ENCODE measurements at places on chromosomes 13 and 19.

DNA sequence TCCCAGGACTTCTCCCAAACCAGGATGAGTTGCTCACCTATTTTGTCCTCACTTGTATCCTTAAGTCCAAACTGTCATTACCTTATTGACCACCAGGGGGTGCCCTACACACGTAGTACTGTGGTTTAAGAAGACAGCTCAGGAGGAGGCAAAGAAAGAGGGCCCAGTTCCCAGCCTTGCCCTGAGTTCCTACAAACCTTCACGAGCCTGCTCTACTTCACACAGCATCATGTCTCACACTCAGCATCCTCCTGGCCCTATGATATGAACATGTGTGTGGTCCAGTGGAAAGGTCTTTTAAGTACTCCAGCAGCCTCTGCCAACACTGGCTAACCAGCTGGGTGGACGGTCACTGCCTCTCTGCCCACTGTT, 8.1 kb upstream of the ZNF784 start:
- DNase-seq, result peak; percentile 66

GRCh38 chr19:58554494-58555368, at the start of gene CHMP2A:
Gene CHMP2A (minus strand): TSS chr19:58555105. CDS start chr19:58554212, 893 bp downstream.
- peak; percentile 94 for DNase-seq

DNA sequence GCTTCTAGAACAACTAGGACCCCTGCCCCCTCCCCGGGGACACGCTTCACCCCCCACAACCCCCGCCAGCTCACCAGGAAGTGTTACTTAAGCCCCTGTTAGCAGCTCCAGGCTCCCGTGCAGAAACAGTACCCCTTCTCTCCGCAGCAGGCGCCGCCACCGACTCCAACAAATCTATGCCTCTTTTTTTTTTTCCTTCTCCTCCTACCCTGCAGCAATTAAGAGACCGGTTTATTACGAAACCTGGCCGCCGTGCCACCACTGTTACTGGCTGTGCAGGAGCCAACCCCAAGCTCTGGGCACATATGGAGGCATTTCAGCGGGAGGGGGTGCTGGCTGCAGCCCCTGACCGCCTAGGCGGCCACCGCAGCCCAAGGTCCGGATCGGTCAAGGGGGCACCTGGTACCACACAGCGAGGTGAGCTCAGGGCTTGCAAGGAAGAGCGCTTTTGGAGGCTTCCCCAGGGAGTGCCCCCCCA, 2.4 kb downstream of the GADD45B start:
- no peak for DNase-seq

- DNase-seq, result peak; percentile 88
These were observed 62.2 kb upstream of the GTF3A start for GRCh38 chr13:27362064-27362751.

DNA sequence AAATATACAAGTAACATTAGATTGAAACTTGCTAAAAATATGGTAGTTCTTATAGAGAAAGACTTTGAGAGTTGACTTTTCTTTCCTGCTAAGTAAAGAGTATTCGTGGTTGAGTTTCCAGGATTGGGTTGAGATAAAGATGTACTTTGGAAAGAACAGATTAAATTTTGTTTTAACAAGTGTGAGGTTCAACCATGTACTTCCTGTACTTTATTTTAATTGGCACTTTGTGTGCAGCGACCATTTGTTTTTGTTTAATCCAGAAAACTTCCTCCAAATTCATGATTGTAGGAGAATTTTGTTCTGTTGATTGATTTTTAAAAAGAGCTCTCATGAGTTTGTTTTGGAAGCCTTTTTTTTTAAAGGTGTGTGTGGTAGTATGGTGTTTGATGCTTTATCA, 46.9 kb downstream of the PAN3 start:
- no peak for DNase-seq

GRCh38 chr13:25114220-25114619, 18.3 kb downstream of the PABPC3 start:
- peak; percentile 79 for DNase-seq
